ENCODE measurements at places on chromosomes 16 and 17.

- DNase-seq, result peak; percentile 32
These were observed 30.7 kb downstream of the YPEL2 start for GRCh38 chr17:59361916-59362810.

DNA sequence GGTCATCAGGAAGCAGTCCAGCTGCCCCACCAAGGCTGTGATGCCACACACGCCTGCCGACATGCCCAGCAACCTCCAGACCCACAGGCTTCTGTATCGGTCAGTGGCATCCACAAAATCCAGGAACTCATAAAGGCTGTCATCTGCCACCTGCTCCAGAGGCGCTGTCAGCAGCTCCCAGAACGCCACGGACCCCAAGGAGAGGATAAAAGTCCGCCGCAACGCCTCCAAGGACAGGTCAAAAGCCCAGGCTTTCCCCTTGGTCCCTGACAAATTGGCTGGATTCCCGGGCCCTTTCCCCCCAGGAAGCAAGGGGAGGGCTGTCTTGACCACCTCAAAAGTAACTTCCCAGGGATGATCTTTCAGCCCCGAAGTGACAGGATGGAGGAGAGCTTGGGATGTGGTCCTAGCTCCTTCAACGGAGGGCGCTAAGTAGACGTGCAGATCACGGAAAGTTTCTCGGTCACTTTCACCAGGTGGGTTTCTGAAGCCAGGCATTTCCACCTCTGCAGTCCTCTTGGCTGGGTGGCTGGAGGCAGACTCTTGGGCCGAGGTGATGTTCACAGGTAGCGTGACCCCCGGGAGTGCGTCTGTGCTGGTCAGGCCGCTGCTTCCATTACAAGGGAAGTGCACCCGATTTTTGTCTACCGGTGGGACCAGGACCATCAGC lies 854 bp downstream of the MFSD6L start:
- DNase-seq, result no peak

- no peak for DNase-seq
These were observed 15.5 kb downstream of the CENPX start for GRCh38 chr17:82007228-82007494.

DNA sequence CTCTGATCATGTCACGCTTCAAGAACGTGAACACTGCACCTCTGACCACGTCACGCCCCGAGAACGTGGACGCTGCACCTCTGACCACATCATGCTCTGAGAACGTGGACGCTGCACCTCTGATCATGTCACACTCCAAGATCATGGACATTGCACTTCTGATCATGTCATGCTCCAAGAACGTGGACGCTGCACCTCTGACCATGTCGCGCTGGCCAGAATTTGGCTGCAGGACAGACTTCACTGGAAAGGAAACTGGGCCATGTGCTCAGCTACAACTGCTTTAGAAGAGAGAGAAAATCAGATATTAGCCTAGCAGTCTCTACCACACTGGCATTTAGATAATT lies 182.7 kb downstream of the RPTOR start:
- DNase-seq, result no peak

GRCh38 chr16:78684655-78685375 lies 585.4 kb downstream of the WWOX start:
- DNase-seq, result no peak
